ENCODE measurements at places on chromosomes 5 and 9. TPM values are rescaled to one million over a fixed set of nuclear protein-coding genes. Genes with fewer than 3 reads are reported as not detected.

PCDHB3 gene
- total RNA-seq: 3.1 TPM

GRCh38 chr5:150078802-150079689 is 7.3 kb downstream of the CSF1R start:
- H3K27me3 ChIP-seq: no peaks in the 10 kb centered on the region
- H3K36me3 ChIP-seq: no peaks in the 10 kb centered on the region
- H3K4me3 ChIP-seq: no peak overlapping the region
- no peak overlapping the region for H3K27ac ChIP-seq
- DNase-seq: peak; percentile 30
- H3K4me1 ChIP-seq: no peaks in the 10 kb centered on the region

GRCh38 chr5:14174230-14174636 is 31.1 kb downstream of the TRIO start:
- H3K4me1 ChIP-seq: peaks cover 15% of the 10 kb centered on the region
- no peaks in the 10 kb centered on the region for H3K36me3 ChIP-seq
- no peak overlapping the region for H3K27ac ChIP-seq
- peak overlapping the region; percentile 1 for H3K4me3 ChIP-seq
- no peaks in the 10 kb centered on the region for H3K27me3 ChIP-seq
- no peak for DNase-seq

TRIP13 gene
- total RNA-seq: 1.6 TPM

RASGRF2 gene
- total RNA-seq: 14.7 TPM

GRCh38 chr5:124342027-124342471 is 404.4 kb downstream of the ZNF608 start:
- no peak overlapping the region for H3K4me3 ChIP-seq
- H3K27me3 ChIP-seq: no peaks in the 10 kb centered on the region
- H3K4me1 ChIP-seq: no peaks in the 10 kb centered on the region
- no peaks in the 10 kb centered on the region for H3K36me3 ChIP-seq
- H3K27ac ChIP-seq: no peak overlapping the region
- DNase-seq: peak; percentile 43

PCDHAC1 gene
- 2.9 TPM for total RNA-seq

DNA sequence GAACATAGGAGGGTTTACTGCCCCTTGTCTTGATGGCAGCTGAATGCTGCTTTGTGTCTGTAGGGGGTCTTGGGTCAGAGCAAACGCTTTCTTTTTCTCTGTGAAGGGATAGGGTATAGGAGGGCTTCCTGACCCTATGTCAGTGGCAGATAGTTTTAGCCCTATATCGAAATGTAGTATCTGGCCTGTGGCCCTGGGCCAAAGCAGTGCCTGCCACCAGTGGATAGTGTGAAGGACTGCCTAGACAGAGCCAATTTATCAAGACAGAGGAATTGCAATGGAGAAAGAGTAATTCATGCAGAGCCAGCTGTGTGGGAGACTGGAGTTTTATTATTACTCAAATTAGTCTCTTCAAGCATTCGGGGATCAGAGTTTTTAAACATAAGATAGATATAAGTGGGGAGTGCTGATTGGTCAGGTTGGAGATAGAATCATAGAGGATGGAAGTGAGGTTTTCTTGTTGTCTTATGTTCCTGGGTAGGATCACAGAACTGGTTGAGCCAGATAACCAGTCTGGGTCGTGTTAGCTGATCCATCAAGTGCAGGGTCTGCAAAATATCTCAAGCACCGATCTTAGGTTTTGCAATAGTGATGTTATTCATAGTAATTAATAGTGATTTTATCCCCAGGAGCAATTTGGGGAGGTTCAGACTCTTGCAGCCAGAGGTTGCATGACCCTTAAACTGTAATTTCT is 178.5 kb downstream of the GDNF start:
- H3K27me3 ChIP-seq: no peaks in the 10 kb centered on the region
- peaks cover 3% of the 10 kb centered on the region for H3K4me1 ChIP-seq
- H3K4me3 ChIP-seq: no peak overlapping the region

FBN2 gene
- total RNA-seq: 1.0 TPM

GRCh38 chr9:28921857-28922500 is 1348.7 kb upstream of the C9orf72 start:
- no peak overlapping the region for H3K27ac ChIP-seq
- no peaks in the 10 kb centered on the region for H3K36me3 ChIP-seq
- H3K4me1 ChIP-seq: no peaks in the 10 kb centered on the region
- peak; percentile 30 for DNase-seq
- no peaks in the 10 kb centered on the region for H3K27me3 ChIP-seq

DNA sequence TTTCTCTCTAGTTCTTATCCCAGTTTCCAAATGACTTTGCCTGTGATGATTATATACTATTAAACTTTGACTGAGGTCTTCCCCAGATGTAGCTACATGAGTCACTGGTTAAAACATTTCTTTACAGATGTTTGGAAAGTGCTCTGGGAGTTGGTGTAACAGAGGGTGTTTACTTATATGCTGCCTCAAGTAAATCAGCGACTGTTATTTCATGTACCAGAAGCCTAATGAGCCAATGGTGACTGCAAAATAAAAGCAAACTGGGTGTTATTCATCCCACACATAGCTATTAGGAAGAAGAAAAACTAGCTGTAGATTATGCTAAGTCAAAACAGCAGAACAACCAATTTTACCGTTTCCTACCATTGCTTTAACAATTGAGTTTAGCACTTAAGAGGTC is 929.7 kb upstream of the SEMA6A start:
- H3K27ac ChIP-seq: no peak overlapping the region
- H3K36me3 ChIP-seq: no peaks in the 10 kb centered on the region

- H3K4me1 ChIP-seq: no peaks in the 10 kb centered on the region
- no peaks in the 10 kb centered on the region for H3K36me3 ChIP-seq
- DNase-seq: no peak
- no peak overlapping the region for H3K27ac ChIP-seq
- peaks cover 13% of the 10 kb centered on the region for H3K27me3 ChIP-seq
Measured at GRCh38 chr5:11903121-11903613, 1.1 kb downstream of the CTNND2 start.

DNA sequence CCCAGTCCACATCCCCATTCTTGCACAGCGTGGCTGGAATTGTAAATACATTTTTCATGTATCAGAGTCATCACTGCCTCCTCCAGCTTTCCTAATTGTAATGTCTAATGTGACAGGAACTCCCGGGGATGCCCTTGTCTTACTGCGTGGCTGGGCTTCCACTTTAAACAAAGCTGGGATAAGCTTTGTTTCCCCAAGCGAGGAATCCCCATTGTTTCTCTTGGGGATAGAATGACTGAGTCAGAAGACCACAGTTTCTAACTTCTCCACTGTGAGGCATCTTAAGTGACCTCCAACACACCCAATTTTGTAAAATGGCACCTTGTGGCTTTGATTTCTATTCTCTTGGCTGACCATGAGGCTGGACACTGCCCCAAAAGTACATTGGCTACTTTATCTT is 22.4 kb downstream of the ARPC5L start:
- H3K4me1 ChIP-seq: no peaks in the 10 kb centered on the region
- no peak for DNase-seq
- no peak overlapping the region for H3K27ac ChIP-seq
- no peak overlapping the region for H3K4me3 ChIP-seq
- peaks cover 34% of the 10 kb centered on the region for H3K36me3 ChIP-seq

ZBTB43 gene
- total RNA-seq: 18.8 TPM

DNA sequence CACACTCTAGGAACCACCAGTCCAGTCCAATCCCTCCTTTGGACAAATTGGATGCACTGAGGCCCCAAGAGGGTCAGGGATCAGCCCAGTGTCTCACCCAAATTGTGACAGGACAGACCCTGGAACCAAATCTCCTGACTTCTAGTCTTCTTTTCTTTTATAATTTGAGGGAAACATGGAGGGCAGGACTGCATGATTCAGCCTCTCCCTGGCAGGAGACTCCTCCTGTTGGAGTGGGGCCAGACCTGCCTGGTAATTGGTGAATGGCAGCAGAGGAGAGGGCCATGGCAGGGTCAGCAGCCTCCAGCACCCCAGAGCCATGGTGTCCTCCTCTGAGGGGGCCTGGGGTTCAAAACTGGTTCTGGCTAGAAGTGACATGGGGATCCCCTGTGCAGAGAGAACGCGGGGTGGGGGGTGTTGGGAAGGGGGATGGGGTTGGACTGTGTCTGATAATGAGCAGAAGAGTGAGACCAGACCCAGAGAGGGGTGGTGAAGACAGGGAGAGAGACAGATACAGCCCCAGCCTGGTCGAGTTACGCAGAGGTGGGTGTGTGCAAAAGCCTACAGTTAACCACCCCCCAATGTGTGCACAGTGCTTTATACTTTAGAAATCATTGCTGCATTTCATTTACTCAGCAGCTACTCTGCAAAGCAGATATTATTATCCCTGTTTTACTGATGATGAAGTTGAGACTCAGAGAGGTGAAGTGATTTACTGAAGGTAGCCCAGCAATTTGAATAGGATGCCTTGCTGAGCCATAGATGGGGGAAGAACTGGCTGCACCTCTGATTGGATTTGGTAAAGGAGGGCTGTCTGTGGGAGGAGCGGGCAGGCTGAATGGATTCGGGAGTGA is 3.8 kb upstream of the SYNPO start:
- no peak overlapping the region for H3K4me3 ChIP-seq
- peaks cover 28% of the 10 kb centered on the region for H3K4me1 ChIP-seq
- H3K36me3 ChIP-seq: no peaks in the 10 kb centered on the region
- no peak for DNase-seq
- H3K27me3 ChIP-seq: no peaks in the 10 kb centered on the region

- no peak overlapping the region for H3K27ac ChIP-seq
- no peaks in the 10 kb centered on the region for H3K27me3 ChIP-seq
- no peaks in the 10 kb centered on the region for H3K36me3 ChIP-seq
Measured at GRCh38 chr9:100202806-100203205, 103.8 kb downstream of the INVS start.

OR1L8 gene
- not detected for total RNA-seq

DNA sequence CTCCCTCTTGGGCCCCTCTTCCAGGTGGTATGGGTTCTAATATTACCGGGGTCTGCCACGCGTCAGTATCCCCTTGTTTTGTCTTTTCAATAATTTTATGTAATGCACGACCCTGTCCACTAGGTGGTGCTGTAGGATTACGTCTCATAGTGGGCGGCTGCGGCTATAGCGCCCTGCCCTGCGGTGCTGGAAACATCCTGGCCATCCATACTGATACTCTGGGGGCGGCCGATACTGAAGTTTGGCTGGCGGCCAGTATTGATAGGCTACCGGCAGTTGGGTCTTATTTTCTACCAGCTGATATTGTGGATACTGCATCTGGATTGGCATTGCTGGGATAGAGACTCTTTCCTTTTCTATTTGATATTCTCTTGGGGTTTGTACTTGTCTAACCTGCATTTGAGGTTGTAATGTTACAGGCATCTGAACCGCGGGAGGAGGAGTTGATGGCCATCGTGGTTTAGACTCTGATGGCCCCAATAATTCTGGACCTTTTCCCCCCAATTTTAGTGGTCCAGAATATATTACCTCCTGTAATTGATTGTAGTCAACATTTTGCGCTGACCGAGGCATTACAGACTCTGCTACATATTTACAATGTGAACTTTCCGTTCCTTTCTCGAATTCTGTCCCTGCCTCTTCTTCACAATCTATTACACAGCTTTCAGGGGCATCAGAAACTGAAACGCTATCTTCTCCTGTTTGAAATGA is 3.3 kb upstream of the TMEM141 start:
- peak; percentile 69 for DNase-seq
- H3K36me3 ChIP-seq: no peaks in the 10 kb centered on the region
- H3K4me3 ChIP-seq: no peak overlapping the region
- H3K27me3 ChIP-seq: no peaks in the 10 kb centered on the region
- H3K27ac ChIP-seq: no peak overlapping the region
- peaks cover 6% of the 10 kb centered on the region for H3K4me1 ChIP-seq

GRCh38 chr9:89495824-89496560 is 1.9 kb downstream of the SEMA4D start:
- peak overlapping the region; percentile 76 for H3K4me3 ChIP-seq
- H3K27me3 ChIP-seq: no peaks in the 10 kb centered on the region
- no peaks in the 10 kb centered on the region for H3K36me3 ChIP-seq
- DNase-seq: no peak
- peak overlapping the region; percentile 78 for H3K27ac ChIP-seq
- no peaks in the 10 kb centered on the region for H3K4me1 ChIP-seq

DNA sequence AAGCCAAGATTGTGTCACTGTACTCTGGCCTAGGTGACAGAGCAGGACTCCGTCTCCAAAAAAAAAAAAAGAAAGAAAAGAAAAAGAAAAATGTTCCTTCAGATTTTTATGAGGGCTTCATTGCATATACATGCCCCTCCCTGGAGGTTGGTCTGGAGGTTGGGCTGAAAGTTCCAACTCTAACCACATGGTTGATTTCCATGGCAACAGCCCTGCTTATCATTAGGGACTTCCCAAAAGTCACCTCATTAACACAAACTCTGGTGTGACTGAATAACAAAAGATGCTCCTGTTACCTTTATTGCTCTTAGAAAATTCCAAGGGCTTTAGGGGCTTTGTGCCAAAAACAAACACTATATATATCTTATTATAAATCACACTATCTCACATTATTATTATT is 113.8 kb downstream of the TMC1 start:
- DNase-seq: no peak
- no peaks in the 10 kb centered on the region for H3K36me3 ChIP-seq
- H3K4me1 ChIP-seq: no peaks in the 10 kb centered on the region
- H3K27ac ChIP-seq: no peak overlapping the region
- H3K4me3 ChIP-seq: no peak overlapping the region
- no peaks in the 10 kb centered on the region for H3K27me3 ChIP-seq

DNA sequence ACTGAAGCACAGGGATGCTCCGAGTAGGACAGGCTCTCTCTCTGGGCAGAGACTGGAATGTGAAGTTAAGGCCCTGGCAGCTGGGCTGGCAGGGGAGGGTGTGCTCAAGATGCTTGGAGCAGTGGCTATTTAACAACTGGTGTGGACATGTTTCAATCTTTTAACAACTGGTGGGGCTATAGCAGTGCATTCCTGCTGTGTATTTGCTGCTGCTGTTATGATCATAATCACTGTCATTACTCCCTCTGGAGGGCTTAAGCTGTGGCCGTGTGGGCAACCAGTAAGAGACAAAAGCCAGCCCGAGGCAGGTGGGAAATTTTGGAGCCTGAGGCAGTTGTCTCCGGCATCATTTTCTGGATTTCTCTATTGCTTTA is 33.3 kb upstream of the PTGS1 start:
- H3K27ac ChIP-seq: no peak overlapping the region
- no peaks in the 10 kb centered on the region for H3K27me3 ChIP-seq
- DNase-seq: no peak
- no peak overlapping the region for H3K4me3 ChIP-seq
- no peaks in the 10 kb centered on the region for H3K36me3 ChIP-seq

DNA sequence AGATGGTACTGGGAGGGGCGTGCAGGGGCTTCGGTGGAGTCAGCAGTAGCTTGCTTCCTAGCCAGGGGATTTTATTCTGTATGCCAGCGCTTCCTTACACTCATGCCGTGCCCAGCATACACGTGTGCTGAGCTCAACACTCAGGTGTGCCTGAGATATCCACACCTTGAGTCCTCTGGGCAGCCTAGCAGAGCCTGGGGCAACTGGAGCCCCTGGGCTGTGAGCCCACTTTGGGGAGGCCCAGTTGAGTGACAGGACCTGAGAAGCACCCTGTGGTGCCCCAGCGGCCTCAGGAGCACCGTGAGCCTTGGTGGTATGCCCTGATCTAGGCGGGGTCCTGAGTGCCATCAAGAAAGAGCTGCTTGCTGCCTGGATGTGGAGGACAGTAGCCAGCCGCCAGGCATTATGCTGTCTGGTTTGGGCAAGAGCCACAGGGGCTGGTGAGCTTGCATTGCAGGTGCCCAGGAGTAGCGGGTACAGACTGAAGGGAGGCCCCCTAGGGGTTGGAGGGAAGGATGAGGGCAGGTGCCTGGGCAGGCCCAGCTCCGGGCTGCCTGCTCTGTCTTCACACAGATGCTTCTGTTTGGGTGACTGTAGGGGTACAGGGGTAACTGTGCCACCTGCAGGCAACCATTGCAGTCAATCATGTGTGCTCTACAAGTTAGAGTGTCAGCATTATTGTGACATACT is 42.9 kb downstream of the BNIP1 start:
- H3K27ac ChIP-seq: no peak overlapping the region
- no peak for DNase-seq
- H3K27me3 ChIP-seq: no peaks in the 10 kb centered on the region
- H3K4me1 ChIP-seq: no peaks in the 10 kb centered on the region

FOXI1 gene
- 5.1 TPM for total RNA-seq

Measured in kidney (tissue), 22 donors.